ENCODE measurements at places on chromosomes 16 and 17.

DNA sequence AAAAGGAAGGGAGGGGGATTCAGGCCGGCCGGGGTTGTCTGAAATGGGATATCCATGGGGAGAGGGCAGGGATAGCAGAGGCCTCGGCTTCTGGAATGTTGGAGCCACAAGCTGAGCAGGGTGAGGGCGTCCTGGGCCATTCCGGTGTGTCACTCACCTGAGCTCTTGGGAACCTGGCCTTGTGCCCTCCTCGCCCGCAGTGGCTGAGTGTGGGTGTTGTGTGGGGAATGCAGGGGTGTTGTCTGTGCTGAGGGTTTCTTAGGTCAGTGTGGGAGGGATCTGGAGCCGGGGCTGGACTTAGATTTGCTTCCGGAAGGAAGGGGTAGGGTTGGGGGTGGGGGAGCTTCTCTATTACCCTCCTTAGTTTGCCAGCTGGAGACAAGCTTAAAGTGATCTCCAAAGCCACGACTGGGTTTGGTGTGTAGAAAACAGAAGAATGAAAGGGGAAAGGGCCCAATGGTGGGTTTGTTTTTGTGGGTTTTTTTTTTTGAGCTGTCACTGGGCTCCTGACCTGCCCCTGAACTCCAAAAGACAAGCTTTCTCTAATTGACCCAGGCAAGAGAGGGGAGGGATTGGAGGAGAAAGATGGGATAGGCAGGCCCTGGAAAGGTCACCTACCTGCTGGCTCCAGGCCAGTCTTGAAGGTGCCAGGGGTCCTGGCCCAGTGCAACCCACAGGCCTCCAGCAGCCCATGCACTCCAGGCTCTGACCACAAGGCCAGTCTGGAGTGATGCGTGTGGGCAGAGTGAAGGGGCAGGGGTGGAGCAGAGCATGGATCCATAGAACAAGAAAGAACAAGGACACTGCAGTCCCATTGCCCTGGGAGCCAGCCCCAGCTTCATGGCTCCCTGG is at the start of gene SULT1A2:
TSS of gene SULT1A2 (minus strand) at position 211 of the 852 bp plus-strand sequence. CDS start 1,120 bp downstream, outside the sequence.
- DNase-seq: no peak

- no peak for DNase-seq
Measured at GRCh38 chr16:12927591-12927990, 26.2 kb downstream of the SHISA9 start.

DNA sequence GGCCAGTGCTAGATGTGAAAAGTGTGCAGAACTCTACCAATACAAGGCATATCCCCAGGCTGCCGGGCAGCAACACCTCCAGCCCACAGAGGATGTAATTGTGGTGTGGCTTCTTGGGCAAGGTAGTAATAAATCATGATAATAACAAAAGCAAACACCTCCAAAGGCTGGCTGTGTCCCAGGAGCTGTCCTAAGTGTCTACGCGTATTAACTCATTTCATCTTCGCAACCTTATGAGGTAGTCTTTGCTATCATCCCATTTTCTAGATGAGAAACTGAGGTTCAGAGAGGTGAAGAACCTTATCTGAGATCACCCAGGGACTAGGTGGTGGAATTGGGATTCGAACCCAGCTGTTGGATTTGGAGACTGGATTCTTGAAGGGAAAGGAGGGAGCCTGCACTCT is 5.3 kb downstream of the PDK2 start:
- DNase-seq: no peak

- no peak for DNase-seq
Measured at GRCh38 chr17:46777943-46778915, 40.3 kb downstream of the WNT3 start.

DNA sequence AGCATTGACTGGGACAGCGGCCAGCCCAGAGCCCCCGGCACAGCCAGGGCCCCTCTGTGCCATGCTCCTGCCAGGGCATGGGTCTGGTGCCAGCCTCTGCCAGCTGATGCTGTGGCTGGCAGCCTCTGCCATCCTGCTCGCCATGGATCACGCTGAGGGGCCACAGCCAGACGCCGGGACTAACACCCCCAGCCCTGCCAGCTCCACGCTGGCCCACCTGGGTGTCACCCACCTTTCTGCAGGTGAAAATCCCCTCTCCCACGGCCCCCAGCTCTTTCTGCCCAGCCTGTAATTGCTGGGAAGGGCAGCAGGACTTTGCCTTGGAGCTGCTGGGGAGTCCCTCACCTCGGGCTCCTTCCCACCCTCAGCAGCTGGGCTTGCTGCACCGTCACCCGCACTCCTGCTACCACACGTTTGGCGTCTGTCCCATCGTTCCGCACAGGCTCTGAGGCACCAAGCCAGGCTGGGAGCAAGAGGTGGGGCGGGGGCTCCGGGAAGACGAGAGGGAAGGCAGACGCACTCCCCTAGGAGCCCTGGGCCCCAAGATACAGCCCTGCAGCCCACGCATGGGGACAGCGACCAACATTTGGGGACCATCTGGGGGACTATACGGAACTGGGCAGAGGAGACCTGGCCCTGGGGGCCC is 42.0 kb upstream of the ACSF3 start:
- DNase-seq: no peak

GRCh38 chr16:75482434-75483205 is 12.6 kb downstream of the CHST6 start:
- DNase-seq: no peak

Data from NCI-H2227 treated with DMSO at 0.1 percent for 48 hours (cell line).